HS-5 (cell line): ENCODE measurements at places on chromosomes 16 and 17.

DNA sequence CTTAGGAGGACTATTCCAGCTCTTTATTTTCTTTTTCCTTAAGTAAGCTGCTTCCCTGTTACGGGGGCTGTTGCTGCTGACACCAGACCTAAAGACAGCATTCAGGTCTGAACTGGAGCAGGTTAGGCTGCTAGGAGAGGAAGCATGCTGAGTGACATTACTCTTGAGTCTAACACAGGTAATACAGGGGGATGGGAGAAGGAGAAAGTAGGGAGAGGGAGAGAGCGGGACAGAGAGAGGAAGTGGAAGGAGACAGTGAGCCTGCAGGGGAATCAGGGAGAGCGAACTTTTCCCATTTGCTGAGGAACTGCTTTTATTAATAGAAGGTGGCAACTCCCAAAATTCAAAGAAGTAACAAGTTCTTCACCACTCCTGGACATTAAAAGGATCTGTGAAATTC lies 130.9 kb downstream of the PARN start:
- DNase-seq, result no peak

GRCh38 chr17:9381068-9381467 lies 194.6 kb downstream of the STX8 start:
- no peak for DNase-seq

- no peak for DNase-seq
Observed at GRCh38 chr16:31458073-31458843, 1.0 kb upstream of the ARMC5 start.

DNA sequence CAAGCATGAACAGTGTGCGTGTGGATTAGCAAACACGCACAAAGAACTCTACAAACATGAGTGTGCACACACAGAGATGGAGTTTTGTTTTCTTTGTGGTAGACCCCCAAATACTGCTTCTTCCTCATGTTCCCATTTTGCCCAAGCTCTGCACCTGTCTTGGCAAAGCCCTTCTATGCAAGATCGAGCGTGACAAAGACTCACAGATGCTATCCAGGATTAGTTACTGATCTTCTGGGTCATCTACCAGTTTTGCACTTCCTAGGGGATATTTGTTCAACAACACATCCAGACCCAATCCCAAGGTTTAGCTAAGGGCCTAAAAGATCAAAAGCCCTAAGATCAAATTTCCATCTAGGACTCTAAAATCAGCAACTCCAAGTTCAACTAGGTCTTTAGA lies 16.0 kb downstream of the LRRC36 start:
- no peak for DNase-seq

- peak; percentile 15 for DNase-seq
Observed at GRCh38 chr17:28467456-28468025, 5.9 kb upstream of the SLC13A2 start.

- no peak for DNase-seq
Observed at GRCh38 chr17:19590451-19590850, 56.8 kb downstream of the SLC47A1 start.

- no peak for DNase-seq
Observed at GRCh38 chr17:12815642-12816141, 26.4 kb downstream of the ARHGAP44 start.

DNA sequence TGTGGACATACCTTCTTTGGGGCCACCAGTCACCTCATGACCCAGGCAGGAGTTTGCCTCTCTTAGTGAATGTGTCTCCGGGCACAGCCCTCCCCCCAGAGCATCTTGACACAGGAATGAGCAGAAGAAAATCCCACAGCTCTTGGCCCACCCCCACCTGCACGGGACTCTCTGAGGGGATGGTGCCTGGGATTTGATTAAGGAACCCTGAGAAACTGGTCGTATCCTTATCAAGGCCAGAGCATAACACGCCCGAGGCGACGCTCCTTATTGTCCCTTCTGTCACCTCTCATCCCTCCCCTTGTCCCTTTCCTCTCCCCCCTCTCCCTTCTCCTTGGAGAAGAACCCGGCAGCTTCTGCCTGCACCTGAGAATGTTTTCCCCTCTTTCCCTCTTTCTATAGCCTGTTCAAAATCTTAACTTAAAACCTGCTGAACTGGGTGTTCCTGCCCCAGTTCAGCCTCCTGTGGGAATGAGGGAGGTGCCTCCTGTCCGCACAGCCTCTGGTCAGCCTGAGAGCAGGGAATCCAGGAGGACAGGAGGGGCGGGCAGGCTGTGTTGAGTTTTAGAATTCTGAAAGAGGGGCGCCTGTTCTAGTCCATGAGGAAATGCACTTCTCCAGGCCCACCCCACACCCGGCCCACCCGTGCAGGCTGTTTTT lies 140.7 kb upstream of the PLCG2 start:
- DNase-seq, result no peak

GRCh38 chr17:66965801-66966262 lies 1.3 kb downstream of the CACNG4 start:
- DNase-seq, result no peak

DNA sequence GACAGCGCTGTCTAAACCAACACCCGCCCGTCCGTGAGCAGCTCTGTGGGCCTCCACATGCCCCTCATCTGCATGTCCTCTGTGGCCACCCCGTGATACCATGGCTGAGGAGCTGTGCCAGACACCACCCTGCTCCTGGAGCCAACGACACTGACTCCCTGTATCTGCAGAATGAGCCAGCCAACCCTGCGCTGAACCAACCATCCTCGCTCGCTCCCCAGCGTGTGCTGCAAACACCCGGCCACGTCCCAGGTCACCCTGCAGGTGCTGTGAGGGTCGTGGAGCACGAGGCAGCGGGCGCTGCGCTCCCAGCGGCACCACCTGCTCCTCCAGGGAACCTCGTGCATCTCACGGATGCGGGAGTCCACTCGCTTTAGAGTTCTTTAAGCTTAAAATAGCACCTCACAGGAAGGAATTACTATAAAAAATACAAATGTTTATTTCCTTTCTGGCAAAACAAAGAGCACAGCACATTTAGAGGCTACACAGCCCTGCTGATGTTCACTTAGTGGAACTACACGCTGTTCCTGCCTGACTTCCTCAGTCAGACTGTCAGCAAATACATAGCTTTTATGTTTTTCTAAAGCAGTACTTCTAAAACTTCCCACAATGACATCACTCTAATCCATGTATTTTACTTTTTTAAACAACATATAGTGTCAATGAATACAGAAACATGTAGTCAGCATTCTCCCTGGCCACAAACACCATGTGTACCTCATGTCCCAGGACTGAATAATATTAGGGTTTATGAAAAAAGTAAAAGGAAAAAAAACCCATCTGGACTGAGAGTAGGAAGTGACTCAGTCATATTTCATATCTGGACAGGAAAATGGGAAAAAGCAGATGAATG lies 43.5 kb downstream of the MAP1LC3B start:
- peak; percentile 58 for DNase-seq

GRCh38 chr17:82849076-82849945 lies 9.5 kb upstream of the ZNF750 start:
- DNase-seq, result no peak

DNA sequence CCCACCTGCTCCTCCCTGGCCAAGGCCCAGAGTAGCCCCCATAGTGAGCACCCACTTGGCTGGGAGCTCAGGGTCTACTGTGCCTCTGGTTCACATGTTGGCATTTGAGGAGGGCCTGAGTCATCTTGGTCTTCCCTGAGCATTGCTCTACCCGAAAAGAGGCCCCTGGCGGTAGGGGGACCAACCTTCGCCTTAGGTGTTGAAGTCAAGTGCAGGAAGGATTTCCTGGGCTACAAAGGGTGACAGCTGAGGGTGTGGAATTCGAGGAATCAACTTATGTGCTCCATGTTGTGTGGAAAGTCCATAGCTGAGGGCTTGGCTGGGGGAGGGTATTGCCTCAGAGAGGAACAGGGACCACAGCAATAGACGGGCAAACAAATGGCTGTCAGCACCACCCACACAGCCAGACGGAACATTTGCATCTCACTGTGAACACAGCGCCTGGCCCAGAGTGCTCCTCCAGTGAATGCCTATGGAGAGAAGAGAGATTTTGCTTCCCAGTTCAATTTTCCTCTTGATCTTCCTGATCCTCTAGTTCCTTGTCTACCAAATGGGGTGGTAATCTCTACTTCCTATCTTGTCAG lies 35.6 kb upstream of the NGFR start:
- no peak for DNase-seq

- DNase-seq, result no peak
Observed at GRCh38 chr16:54171626-54172537, 114.7 kb downstream of the IRX3 start.

- no peak for DNase-seq
Observed at GRCh38 chr16:25835126-25835525, 143.4 kb downstream of the HS3ST4 start.

- no peak for DNase-seq
Observed at GRCh38 chr17:51119415-51120356, 982 bp downstream of the SPAG9 start.

- DNase-seq, result no peak
Observed at GRCh38 chr16:24309258-24310142, 53.4 kb downstream of the CACNG3 start.

DNA sequence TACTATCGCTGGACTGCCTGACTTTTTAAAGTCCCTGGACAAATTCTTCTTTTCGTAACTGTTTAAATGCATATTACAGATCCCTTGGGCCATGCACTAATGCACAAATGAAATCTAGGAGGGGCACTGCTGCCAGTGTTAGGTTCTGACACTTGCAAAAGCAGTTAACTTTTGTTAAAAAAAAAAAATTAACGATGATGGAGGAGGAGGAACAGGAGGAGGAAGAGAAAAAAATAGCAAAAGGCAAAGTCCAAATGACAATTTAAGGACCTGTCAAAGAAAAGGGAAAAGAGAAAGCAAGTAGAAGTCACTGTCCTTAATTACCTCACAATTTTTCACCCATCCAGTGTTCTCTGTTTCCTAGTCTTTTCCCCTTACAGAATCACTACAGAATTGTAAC lies 97.8 kb upstream of the CORO6 start:
- DNase-seq, result no peak

DNA sequence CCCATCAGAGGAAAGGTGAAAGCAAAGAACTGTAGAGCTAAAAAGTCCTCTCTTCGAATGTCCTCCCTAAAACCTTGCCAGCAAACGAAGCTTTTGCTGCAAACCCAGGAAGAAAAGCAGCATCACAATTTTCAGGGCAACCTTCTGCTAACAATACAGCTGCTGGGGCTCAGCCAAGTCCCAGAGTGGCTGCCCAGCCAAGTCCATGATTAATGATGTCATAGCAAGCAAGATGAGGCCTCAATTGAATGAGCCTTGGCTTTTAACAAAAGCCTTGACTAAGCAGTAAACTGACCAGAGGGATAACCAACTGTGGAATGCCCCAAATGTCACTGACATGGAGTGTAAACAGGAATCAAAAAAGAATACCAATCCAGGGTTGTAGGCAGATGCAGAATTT lies 342.7 kb downstream of the PMP22 start:
- DNase-seq, result no peak

DNA sequence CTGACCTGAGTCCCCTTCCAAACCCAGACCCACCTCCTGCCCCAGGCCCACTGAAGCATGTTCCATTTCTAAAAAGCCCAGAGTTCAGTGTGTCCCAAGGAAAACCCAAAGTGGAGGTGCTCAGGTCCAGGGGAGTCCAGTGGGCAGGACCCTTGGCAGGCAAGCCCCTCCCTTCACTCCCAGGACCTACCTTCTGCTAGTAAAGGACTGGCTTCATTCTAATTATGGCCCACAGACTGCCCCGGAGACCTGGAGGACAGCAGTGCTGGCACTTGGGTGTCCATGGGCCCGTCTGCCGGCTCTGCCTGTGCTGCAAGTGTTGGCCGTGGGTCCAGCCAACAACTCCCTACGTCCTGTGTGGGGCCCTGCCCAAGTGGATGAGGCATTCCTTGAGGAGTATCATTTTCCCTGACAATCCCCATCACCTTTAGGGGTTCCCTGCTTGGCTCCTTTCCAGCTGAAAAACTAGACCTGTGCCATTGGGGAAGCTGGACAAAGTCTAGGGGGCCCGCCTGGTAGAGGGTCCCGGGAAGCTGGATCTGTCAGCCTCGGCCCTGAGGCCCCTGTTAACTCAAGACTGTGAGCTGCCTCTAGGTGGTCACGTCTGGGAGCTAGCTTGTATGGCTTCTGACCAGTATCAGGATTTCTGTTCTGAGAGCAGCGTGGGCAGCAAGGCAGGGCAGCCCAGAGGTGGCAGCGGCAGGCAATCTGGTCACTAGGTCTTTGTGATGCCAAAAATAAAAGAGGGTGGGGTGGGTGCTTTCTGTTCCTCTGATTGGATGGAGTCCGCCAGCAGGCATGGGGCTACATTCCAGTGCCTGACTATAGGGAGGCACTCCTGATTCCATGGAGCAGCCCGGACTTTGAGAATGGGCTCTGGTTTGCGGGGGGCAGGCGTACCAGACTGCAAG lies 8.2 kb downstream of the CBX2 start:
- no peak for DNase-seq

DNA sequence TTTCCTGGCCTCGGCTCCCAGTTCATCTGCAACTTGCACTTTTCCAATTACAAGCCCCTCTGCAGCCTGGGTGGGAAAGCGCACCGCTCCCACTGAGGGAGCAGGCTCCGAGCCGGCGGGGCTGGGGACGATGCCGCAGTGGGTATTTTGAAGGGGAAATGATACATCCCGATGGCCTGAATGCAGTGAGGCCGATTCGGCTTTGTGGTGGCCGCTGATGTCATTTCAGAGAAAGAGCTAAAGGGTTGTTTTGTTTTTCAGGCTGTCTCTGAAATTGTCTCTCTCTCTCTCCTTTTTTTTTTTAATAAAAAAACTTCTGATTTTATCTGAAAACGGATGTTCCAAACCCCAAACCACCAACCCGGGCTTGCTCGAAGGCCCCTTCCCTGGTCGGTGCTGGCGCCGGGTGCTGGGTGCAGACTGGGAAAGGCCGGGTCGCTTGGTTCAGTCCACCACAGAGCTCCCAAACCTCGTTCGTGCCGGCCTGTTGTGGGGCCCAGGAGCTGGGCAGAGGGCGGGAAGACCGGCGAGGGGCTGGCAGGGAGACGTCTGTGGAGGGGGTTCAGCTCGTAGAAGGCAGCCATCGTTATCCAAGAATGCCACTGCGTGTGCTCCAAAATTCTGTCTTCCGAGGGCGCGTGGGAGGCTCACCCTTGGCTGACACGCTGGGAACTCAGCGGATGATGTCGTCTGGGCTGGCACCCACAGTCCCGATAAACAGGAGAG lies 102.8 kb downstream of the FOXL1 start:
- DNase-seq, result no peak

- no peak for DNase-seq
Observed at GRCh38 chr17:77281904-77282367, 141.2 kb downstream of the SEC14L1 start.

GRCh38 chr16:51531271-51531670 lies 380.2 kb upstream of the SALL1 start:
- DNase-seq, result no peak

GRCh38 chr17:45263477-45263860 lies 1.6 kb upstream of the SPATA32 start:
- DNase-seq, result no peak

- no peak for DNase-seq
Observed at GRCh38 chr17:17982801-17983200, 10.1 kb downstream of the DRC3 start.

GRCh38 chr17:58084317-58084981 lies 1.2 kb downstream of the DYNLL2 start:
- no peak for DNase-seq

DNA sequence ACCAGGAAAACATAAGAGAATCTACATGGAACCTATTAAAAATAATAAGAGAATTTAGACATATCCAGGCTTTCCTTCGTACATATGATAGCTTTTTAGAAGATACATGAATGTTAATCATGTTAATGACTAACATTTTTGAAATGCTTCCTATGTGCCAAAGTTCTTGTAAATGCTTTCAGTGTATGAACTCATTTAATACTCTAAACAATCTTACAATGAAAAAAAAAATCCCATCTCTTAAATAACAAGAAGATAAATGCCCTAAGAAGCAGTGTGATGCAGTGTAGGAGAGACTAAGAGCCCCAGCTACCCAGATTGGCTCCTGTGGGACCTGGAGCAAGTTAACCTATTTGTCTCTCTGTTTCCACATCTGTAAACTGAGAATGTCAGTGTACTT lies 220.4 kb upstream of the MYOCD start:
- DNase-seq, result no peak
